Omental fat pad (tissue), 4 donors: ENCODE measurements at places on chromosomes 6 and 20. TPM values are rescaled to one million over a fixed set of nuclear protein-coding genes. Genes with fewer than 3 reads are reported as not detected.

Gene C6orf58
- total RNA-seq, result not detected

Gene MOG
- not detected for total RNA-seq

Gene VNN1
- 2.5 TPM for total RNA-seq

Gene MLN
- not detected for total RNA-seq
